CD14-positive monocyte (primary cell): ENCODE measurements at places on chromosomes 3 and 15.

DNA sequence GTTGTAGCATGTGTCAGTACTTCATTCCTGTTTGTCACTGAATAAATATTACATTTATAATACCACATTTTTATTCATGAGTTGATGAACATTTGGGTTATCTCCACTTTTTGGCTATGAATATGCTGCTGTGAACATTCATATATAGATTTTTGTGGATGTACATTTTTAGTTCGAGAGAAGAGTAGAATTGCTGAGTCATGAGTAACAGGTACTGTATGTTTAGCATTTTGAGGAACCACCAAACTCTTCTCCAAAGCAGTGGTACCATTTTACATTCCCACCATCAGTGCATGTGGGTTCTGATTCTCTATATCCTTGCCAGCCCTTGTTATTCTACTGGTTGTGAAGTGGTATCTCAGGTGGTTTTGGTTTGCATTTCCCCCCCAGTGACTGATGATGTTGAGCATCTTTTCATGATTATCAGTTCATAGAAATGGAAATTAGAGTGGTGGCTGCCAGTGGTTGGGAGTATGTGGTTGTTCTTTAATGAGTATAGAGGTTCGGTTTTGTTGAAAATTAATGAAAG is 59.6 kb downstream of the CCDC66 start:
- no peak for DNase-seq

GRCh38 chr15:58147171-58147611 is 9.0 kb downstream of the AQP9 start:
- peak; percentile 91 for DNase-seq

DNA sequence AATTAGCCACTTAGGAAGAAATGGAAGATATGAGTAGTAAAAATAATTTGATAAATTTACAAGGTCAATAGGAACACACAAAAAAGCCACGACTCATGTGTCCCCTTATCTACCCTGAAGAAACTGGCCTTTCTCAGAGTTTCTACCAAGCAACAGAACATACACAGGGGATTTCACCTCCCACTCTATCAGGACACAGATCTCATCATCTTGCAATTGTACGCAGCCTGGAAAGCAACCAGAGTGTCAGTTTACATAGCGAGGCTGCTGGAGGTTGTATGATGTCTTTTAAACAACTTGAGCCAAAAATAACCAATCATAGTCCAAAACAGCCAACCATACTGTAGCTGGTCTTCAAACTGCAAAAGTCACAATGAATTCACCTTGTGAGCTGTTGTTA is 19.7 kb upstream of the LMOD3 start:
- DNase-seq, result no peak

GRCh38 chr15:57031605-57032004 is 113.2 kb downstream of the TCF12 start:
- no peak for DNase-seq

- peak; percentile 87 for DNase-seq
These were observed 15.6 kb upstream of the TLE3 start for GRCh38 chr15:70113304-70113700.

DNA sequence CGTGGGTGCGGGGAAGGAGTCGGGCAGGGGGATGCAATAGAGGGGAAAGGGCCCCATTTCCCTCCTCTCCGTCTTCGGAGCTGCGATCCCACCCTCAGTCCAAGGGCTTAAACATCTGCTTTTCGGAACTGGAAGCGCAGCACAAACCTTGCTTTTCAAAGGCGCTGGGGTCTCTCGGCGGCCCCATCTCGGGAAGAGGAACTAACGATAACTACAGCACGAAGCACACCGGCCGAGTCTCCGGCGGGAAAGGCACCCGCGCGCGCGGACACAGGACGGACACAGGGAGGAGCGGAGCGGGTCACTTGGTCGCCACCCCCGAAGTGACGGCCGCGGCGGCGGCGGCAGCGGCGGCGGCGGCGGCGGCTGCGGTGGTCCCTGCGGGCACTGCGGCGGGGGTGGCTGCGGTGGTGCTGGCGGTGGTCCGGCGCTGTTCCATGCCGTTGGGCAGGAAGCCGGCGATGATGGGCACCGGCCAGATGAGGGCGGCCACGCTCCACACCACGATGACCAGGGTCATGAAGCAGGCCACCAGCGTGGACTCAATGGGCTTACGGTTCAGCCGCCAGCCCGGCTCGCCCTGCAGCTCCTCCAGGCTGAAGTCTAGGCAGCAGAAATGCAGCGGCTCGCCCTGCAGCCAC is 1.1 kb downstream of the TMEM158 start:
- peak; percentile 71 for DNase-seq

DNA sequence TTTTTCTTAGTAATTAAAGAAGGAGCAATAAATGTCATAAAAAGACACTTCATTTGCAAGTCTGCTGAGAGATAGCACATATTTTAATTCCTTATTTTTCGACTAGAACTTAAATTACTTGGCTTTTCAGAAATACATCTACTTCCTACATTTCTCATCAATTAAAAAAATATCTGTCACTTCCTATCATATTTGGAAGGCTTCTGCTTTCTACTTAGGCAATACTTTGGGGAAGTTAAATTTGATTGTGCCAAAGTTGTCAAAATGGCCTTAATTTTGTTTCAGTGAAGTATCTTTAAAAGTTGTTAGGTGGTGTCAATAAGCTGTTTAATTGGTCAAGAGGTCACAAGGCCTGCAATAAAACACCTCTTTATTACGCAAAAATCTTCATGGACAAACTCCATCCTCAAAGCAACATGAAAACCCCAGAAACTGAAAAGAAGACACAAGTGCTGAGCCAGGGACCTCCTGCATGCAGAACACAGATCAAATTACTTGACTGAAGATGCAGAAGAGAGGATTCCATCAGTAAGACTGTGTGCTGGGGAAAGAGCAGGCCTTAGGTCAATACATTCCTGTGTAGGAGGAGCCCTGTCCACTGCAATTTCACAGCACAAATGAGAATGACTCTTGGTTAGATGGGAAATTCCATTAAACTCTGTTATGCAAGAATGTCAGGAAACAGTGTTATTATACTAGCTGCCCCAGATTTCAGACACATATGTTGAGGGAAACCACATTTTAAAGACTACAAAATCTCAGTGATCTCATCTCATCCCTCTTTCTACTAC is 48.0 kb upstream of the FSTL1 start:
- DNase-seq, result peak; percentile 8

GRCh38 chr15:81784751-81785150 is 261.1 kb downstream of the MEX3B start:
- no peak for DNase-seq

DNA sequence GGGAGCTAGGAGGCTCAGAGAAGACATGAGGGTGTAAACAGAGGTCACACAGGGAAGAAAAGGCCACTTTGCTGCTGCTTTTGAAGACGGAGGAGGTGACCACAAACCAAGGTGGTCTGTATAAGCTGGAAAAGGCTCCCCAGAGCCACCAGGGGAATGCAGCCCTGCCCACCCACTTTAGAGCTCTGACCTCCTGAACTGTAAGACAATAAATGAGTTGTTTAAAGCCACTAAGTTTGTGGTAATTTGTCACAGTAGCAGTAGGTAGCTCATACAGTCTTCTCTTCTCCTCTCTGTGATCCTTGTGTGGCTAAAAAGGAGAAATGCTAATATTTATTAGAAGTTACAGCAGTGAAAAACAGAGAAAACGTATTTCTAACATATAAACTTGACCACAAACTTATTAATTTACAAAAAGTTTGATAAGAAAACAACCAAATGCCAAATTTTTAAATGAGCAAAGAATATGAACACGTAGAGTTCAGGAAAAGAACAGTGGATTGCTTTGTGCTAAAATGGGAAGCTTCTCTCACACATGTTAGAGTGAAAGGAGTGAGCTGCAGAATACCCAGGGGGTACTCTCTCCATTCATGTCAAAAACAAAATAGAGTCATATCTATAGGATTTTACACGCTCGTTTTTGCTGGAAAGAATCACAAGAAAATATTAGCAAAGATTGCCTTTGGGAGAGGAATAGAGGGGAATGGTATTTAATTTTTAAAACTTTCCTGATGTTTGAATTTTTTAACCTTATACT is 71.0 kb downstream of the NOX5 start:
- no peak for DNase-seq

- DNase-seq, result no peak
These were observed 36.3 kb downstream of the SERPINI2 start for GRCh38 chr3:167437428-167438139.

DNA sequence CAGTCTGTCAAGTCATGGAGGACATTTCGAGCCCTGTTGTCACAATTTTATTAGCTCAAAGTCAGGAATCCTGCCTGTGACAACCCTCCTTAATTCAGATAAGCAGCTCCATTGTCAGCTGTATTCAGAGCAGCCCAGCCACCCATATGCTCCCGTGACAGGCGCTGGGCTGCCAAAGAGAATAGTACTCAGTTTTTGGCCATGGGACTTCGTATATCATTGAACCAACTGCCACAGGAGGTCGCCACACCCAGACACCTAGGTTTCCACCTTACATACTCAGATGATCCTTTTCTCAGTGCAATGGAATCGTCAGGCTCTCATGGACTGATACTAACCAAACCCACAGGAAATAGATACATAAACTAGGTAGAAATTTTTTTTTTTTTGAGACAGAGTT is 100.2 kb downstream of the C3orf70 start:
- no peak for DNase-seq

- no peak for DNase-seq
These were observed 191.9 kb upstream of the SYNPR start for GRCh38 chr3:63086190-63086589.

DNA sequence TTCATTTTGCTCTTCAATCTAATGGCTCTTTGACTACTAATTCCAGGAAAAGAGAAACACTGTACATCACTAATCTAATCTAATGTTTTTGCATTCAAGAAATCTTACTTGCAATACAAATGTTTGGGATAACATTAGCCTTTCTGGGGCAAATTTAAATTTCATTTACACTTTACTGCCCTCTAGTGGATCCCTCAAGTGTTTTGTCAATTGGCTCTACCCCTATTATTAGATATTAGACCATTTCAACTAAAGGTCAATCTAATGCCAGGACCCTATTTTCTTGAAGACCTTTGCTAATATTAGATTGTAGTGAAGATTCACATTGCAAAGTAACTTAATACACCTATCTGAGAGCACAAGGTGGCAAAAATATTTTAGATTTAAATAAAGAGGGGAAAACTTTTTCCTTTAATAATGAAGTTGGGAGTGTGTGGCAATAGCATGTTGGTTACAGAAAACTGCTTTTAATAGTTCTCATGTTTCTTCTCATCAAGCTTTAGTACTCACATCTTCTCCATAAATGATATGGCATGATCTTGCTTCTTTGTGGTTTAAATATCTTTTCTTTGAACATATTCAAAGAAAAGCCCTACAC is 5.0 kb downstream of the C2CD4A start:
- peak; percentile 65 for DNase-seq

DNA sequence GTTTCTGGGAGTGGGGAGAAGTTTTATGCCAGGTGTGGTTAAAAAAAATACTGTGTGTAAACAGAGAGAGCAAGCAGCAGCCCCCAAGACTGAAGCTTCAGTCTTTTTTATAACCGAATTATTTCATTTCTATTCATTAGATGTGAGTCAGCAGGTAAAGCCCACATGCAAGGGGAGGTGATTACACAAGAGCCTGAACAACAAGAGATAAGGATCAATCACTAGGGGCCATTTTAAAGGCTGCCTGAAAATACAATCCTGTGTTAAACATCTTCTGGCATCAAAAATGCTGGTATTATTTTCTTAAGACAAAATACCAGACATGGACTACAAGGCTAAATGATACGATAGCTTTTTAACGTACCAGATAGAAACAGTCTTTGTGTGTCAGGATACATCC is 217.3 kb downstream of the SUCLG2 start:
- no peak for DNase-seq

DNA sequence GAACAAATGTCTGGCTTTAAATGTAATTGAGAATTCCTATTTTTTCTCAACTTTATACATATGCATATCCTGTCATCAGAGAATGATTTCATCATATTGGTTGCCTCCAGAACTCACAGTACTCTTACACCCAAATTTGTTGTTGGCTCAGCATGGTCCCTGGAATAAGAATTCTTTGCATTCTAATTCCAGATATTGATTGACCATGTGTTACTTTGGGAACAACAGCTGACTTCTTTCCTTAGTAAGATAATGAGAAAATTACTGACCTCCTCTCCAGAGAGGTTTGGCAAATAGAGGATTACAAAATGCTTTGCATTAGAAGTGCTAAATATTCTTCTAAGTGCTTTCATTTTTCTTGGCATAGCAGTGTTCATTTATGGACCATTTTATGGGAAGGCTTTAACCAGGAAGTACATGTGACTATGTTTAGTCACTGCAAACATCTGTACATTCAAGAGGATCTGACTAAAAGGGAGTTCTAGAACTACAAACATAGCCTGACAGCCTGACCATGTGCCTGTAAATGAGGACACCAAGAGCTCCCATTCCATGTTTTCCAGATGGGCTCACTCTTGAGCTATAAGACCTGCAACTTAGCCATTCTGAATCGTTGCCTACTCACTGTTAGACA is 391.6 kb upstream of the DPPA4 start:
- DNase-seq, result no peak

DNA sequence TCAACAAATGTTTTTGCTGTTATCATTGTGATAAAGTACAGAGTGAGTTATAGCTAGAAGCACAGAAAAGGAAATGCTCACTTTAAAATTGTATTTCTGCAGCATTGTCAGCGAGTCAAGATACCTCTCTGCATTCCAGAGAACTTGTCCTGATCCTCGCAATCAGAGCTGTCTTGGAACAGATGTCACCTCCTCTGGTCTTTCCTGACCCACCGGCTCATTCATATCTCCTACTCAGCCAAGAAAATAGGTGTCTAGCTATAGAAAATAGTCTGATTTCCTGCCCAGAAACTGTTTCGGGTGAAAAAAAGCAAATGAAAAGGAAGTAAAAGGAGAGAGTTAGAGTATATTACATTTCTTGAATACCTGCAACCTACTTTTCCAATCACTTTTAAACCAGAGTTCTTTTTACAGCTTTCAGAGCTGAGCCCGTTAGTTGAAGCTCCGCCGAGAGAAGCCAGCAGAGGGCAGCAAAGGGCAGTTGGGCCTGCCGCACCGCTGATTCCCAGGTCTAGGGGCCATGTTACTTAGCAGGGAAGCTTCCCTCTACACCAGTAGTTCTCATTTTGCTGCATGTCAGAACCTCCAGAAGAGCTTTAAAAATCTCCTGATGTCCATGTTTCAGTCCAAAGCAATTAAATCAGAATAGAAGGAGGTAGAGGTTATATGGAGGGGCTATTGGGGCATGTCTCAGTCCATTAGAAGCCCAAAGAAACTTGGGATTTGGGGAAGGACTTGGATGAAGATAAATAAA is 185.7 kb upstream of the THRB start:
- peak; percentile 44 for DNase-seq

GRCh38 chr3:129239991-129240390 is 9.4 kb upstream of the COPG1 start:
- DNase-seq, result no peak

GRCh38 chr15:64599716-64600115 is 139.3 kb downstream of the ZNF609 start:
- no peak for DNase-seq

GRCh38 chr3:187223799-187224198 is 26.5 kb downstream of the RTP1 start:
- no peak for DNase-seq
